ENCODE measurements at places on chromosomes 11 and 22.

DNA sequence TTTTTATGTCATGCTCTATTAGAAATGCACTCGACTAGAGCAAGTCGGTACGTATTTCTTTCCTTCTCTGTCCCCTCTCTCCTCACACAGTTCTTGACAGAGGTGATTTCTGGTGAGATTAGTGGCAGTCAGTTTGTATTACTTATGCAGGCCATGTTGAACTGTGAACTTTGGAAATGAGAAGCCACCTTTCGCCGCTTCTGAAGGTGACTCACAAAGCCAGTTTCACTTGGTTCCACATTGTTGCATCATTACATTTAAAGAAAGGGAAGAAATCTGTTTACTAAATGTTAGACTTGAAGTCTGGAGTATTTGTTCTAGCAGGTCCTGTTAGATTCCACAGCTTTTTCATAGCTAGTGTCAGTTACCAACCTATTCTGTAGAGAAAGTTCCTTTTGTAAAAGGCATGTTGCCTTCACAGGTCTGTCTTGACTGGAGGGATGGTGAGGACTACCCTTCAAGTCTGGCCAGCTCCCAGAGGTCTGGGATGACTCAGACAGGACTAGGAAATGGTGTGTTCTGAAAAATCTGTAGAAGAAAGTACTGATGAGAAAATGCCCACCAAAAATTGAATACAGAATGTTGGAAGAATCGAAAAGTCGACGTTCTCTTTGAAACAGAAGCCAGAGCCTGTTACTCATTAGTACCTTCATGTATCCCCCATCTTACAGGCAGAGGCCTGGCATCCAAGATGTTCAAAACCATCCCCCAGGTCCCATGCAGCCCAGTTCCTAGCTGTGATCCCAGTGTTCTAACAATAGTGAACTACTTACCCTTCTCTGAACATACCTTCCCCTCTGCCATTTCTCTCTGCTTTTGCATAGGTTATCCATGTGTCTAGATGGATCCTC is 181.4 kb downstream of the DBX1 start:
- DNase-seq = no peak

DNA sequence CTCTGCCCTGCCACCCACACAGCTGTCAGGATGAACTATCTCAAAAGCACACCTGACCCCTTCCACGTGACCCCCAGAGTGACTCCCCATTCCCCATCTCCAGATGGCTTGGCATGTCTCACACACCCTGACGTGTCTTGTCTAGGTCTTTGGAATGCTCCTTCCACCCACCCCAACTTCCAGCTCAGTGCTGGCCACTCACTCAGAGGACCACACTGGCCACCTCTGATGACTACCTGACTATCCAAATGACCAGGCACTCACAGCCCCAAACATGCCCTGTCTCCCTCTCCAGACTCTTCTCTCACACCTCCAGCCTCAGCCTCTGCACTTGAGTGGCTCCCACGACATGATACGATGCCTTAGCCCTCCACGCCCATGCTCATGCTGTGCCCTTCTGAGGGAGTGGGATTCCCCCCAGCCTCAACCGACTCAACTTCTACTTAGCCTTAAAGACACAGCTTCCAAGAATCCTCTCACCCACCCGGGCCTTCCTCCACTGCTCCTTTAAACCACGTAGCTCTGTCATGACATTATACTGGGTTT is 259.4 kb downstream of the BUD13 start:
- DNase-seq = no peak

GRCh38 chr11:103737037-103737622 is 299.3 kb upstream of the DDI1 start:
- DNase-seq = no peak

GRCh38 chr11:127114035-127114434 is 113.5 kb upstream of the KIRREL3 start:
- DNase-seq = no peak

GRCh38 chr11:29963796-29964195 is 53.0 kb downstream of the KCNA4 start:
- no peak for DNase-seq

GRCh38 chr11:62923601-62924411 is 2.6 kb upstream of the CHRM1 start:
- DNase-seq = no peak

DNA sequence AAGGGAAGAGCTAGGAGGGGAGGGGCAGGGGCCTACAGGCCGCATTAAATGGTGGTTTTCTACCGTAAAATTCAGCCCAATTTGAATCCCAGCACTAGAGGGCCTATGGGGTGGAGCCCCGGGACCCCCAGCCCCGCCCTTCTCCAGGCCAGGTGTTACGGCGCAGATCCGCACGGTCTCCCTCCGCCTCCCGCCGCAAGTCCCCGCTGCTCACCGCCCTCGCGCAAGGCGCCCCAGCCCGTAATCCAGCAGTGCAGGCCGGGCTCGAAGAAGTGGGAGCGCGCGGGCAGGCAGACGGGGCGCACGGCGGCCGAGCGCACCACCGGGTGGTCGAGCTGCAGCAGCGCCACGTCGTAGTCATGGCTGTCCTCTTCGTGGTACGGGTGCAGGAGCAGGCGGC is 17.3 kb downstream of the KCTD17 start:
- no peak for DNase-seq

- DNase-seq = no peak
Measured at GRCh38 chr11:61120706-61121191, 18.5 kb downstream of the CD5 start.

GRCh38 chr22:31044262-31044861 is 36.8 kb upstream of the SMTN start:
- DNase-seq = no peak

GRCh38 chr11:102435688-102436087 is 16.9 kb downstream of the TMEM123 start:
- no peak for DNase-seq

DNA sequence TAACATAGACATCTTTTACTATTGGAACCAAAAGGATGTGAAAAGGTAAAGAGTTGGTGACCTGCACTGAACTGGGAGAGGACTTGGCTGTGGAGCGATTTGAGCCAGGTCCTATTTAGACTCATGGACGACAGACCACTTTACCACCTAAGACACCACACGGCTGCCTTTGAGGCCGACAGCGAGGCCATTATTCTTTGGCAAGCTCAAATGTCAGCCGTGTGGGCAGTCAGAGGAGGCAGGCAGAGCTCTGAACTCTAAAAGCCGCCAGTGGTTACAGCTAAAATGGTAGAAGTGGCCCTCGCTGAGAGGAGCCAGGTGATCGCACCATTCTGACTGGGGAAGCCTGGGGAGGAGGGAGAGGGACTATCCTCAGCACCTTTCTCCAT is 50.5 kb downstream of the SCUBE1 start:
- no peak for DNase-seq

- DNase-seq = no peak
Measured at GRCh38 chr11:72001834-72002591, 3.3 kb downstream of the IL18BP start.

- DNase-seq = no peak
Measured at GRCh38 chr11:103699656-103700055, 336.8 kb upstream of the DDI1 start.

GRCh38 chr11:122917311-122917710 is 34.8 kb downstream of the JHY start:
- DNase-seq = no peak

DNA sequence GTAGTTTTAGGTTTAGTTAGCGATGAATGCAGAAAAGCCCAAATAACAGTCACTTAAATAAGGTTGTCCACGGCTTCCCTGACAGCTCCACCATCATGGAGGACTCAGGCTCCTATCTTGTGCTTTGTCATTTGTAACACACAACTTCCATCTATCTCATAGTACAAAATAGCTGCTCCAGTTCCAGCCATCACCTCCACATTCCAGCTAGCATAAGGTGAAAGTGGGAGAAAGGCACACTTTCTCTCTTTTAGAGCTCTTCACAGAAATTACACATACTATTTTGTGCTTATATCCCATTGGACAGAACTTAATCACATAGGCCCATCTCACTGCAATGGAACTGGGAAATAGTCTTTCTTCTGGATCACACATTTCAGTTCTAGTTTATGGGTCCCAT is 8.7 kb downstream of the THY1 start:
- DNase-seq = no peak

- no peak for DNase-seq
Measured at GRCh38 chr22:26259510-26259909, 90.2 kb downstream of the SEZ6L start.

DNA sequence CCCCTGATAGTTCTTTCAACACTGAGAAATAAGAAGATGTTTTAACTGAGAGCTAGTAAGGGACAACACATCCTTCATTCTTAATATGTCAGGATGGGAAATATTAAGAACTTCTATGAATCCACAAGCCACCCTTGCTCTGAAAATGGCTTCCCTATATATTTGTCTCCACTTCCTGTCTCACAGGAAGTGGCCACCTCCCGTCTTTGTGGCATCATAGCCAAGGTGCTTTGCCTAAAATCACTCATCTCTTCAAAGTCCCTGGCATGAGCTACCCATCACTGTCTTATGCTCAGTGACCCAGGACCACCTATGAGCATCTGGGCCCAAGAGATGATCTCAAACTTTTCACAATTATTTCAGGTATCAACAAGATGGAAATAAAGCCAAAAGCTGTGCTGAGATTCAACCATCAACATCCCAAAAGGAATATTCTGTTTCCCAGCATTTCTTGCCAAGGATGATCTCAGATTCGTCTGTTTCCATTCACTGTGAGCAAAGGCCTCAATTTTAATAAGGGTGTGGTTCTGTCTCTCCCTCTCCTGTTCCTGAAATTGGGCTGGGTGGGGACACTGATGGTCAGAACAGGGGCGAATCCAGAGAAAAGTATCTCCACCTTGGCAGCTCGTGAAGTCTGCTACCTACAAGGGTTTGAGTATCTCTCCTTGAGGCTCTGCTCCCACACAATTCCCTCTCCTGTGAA is 493.9 kb downstream of the MN1 start:
- no peak for DNase-seq

GRCh38 chr22:47678636-47679287 is 916.3 kb downstream of the TBC1D22A start:
- DNase-seq = no peak

DNA sequence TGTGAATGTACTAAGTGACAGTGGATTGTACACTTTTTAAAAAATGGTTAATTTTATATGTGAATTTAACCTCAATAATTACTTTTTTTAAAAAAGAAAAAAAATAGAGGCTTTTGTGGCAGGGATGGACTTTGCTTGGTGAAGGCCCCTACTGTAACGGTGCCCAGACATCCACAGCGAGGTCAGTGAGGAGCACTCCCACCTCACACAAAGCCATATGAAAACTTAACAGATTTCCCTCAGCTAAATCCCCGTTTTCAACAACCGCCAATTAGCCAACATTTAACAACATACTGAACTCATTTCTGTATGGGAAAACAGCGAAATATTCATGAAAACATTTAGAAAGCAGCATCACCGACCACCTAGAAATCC is 642 bp upstream of the C11orf58 start:
- no peak for DNase-seq

GRCh38 chr22:19576460-19577421 is 52.5 kb upstream of the CLDN5 start:
- peak; percentile 59 for DNase-seq

GRCh38 chr22:30423301-30423958 is 2.1 kb upstream of the MTFP1 start:
- peak; percentile 40 for DNase-seq

- DNase-seq = no peak
Measured at GRCh38 chr11:80388130-80388529, 947.3 kb upstream of the TENM4 start.

DNA sequence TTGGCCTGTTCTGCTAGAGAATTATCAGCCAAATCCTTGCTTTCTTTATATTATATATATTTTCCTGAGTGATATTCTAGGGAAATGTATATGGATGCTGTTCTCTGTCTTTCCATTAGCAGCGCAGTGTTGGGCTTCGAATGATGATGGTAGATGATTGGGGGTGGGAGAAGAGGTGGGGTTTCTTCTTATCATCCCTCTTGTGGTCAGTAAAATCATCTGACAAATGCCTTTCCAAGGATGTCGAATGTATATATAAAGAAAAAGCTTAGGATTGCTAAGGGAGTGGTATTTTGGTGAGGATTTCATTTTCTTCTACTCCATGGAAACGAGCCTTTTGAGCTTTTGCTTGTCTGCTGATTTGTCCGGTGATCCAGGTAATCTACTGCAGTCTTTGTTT is 48.9 kb downstream of the ARHGEF12 start:
- no peak for DNase-seq

GRCh38 chr11:93517041-93517440 is 26.1 kb downstream of the SMCO4 start:
- DNase-seq = no peak

- DNase-seq = no peak
Measured at GRCh38 chr11:9783986-9784385, 120.1 kb downstream of the SWAP70 start.

DNA sequence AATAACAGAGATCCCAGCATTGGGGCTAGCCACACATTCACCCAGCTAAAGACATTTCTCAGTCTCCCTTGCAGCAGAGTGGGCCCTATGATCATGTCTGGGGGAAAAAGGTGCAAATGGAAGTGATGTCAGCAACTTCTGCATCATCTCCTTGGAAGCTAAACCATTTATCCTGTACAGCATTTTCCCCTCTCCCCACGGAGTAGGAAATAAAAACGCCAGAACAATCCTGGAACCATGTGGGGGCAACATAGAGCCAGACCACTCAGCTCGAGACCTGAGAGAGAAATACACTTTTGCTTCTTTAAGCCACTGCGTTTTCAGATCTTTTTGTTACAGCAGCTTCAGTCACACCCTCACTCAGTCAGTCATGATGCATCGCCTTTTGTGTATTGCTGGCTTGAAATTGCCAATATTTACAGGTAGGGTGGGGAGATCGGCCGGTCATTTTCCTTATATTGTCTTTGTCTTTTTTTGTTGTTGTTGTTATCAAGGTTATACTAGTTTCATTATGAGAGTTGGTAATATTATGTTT is 9.1 kb upstream of the RAC2 start:
- DNase-seq = no peak

GRCh38 chr11:122074022-122074421 is 42.0 kb downstream of the BLID start:
- no peak for DNase-seq

DNA sequence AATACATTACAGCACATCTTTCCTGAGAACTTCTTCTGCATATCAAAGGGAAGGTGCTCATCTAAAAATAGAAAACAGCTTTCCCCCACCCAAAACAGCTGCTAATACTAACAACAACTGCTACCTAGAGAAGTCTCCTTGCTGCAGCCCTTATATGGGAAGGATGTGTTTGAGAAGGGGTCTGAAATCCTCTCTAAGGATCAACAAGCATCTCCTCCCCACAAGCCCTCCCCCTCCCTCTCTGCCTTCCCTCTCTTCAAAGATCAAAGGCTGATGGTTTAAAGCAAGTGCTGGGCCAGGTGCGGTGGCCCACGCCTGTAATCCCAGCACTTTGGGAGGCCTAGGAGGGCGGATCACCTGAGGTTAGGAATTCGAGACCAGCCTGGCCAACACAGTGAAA is 33.5 kb downstream of the SCUBE2 start:
- DNase-seq = no peak

DNA sequence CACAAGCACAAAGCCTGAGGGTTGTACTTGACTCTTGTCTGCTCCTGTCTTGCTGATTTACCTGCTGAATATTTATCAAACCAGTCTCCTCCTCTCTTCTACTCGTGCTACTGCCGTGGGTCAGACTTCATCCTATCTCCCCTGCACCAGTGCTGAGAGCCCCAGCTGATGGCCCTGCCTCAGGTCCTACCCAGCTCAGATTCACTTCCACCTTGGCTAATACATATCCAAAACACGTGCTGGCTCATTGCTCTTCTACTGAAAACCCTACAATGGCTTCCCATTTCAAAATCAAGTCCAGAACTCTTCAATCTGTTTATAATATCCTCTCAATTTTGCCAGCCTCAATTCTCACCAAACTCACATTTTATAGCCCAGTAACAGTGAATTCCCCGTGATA is 48.3 kb downstream of the RAB30 start:
- DNase-seq = no peak
